ENCODE measurements at places on chromosomes 1 and 21. TPM values are rescaled to one million over a fixed set of nuclear protein-coding genes. Genes with fewer than 3 reads are reported as not detected.

Gene FAM78B
- total RNA-seq = 3.4 TPM

DNA sequence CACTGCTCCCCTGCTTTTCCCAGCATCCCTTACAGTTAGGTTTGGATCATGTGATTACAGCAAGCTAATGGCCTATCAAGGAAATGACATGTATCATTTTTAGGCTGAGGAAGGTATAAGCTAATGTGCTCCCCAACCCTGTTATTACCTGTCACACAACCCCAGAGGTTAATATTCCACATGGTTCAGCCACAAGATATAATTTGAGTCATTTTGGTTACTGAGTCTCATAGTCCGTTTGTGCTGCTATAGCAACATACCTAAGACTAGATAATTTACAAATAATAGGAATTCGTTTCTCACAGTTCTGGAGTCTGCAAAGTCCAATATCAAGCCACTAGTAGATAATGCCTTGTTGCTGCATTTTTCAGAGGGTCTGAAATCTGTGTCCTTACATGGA, 29.1 kb upstream of the SLC16A1 start:
- no peak for DNase-seq

- no peak for DNase-seq
Observed at GRCh38 chr1:239126884-239127283, 259.5 kb upstream of the CHRM3 start.

Gene CNKSR1
- total RNA-seq = 1.8 TPM

- no peak for DNase-seq
Observed at GRCh38 chr1:11629184-11630016, 24.8 kb downstream of the FBXO2 start.

Gene C1orf105
- 25.2 TPM for total RNA-seq

Gene NT5C1A
- total RNA-seq = 31.3 TPM

DNA sequence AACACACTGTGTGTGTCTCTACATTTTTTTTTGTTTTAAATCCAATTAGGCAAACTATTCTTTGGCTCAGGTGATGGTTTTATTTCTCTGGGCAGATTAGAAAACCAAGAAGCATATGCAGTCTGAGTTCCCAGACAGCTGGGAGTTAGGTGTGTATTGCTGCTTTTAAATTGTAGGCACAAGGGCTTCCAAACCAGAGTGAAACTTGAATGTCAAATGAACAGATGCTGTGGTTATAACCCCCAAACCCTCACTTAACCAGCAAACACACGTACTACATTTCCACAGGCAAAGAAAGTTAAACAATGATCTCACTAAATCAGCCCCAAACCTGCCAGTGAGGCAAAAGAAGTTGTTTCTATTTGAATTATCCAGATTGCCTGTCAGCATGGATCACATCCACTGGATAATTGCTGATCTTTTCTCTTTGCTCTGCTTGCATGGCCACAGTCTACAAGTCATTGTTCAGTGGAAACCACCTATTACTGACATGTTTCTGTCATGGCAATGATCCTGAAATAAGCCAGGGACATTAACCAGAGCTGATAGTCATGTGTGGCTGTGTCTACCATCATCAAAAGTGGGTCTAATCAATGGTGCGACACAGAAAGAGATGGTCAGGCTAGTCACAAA, 576.5 kb upstream of the PLXNA2 start:
- no peak for DNase-seq

Gene AHCYL1
- 38.4 TPM for total RNA-seq

Gene OR2T29
- total RNA-seq = not detected

- DNase-seq = no peak
Observed at GRCh38 chr1:113941245-113941559, 12.1 kb downstream of the HIPK1 start.

GRCh38 chr1:54095546-54096226, 42.3 kb downstream of the TCEANC2 start:
- DNase-seq = no peak

Gene SLC35F3
- total RNA-seq = not detected

DNA sequence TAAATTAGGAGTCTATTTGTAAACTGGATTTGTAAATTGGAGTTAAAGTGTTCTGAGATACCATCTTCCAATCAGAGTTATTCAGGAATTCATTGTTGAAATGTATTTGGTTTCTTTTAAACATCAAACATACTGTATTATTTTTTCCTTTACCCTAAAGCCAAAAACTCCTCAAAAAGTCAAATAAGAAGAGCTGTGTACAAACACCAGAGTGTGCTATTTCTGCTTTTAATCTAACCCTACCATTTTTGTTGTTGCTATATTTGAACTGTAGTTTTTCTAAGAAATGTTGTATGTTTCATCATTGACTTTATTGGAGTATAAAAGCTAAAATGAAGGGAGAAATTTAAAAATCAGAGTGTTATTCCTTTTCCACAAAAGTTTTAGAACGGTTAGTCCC, 35.8 kb downstream of the SLC30A7 start:
- no peak for DNase-seq

Gene TRIM46
- 0.16 TPM for total RNA-seq

DNA sequence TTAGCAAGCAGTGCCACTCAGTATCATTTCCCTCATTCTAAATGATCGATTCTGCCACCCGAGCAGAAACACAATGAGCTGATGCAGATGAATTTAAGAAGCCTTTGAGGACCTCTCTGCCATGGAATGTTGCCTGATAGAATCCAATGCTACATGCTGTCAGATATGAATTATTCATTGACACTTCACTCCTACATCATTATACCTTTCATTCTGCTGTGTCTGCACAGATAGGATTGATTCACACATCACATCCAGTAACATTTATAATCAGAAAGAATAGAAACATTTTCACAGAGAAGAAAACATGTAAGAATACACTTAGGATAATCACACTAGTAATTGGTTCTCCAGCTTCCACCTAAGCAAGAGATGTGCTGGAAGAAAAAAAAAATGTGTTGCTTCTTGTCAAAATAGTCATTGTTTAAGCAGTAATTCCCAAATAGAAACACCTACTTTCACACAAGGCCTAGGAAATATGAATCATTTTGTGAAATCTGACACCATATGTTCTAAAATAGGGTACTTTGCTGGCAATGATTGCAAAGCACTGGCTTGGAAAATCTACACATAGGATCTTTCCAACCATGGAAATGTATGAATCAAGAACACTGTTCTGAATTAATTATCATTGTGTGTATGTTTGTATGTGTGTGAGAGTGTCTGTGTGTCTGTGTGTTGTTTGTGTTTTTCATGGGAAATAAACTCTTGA, 110.1 kb downstream of the GRIK1 start:
- DNase-seq = no peak

- DNase-seq = no peak
Observed at GRCh38 chr1:232382671-232383070, 247.3 kb downstream of the SIPA1L2 start.

Gene SLC25A33
- total RNA-seq = 5.7 TPM

DNA sequence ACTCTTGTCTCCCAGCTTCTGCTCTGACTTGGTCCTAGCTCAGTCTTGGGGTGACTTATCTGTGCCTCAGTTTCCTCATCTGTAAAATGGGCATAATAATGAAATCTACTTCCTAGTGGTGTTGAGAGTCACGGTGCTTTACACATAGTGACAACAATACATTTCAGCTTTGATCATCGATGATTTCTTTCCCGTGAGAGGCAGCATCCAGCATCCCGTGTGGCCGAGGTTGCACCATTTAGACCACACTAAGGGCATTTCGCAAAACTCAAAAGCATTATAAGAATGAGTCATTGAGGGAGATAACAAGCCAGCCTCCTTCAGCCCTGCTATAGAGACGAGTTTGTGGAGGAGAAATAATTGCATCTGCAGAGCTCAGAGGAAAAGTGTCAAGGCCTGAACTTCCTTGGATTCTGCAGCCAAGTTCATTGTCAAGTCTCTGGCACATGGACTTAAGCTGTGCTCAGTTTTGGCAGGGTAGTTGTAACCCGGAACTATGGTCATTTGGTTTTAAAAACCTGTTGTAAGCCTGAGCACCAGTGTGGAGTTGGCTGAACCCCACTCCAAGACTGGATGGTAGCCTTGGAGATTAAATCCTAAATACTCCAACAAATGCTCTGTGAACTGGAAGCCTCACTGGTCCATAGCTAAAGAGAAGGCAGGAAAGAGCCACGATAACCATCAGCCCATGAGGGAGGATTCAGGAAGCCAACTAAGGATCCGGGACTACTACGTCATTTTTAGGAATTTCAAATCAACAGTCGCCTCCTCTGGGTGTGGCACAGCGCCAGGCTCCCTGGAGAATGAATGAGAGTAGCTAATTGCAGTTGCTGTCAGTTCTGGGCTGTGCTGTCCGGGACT, 64.2 kb downstream of the TCP10L start:
- peak; percentile 94 for DNase-seq

- no peak for DNase-seq
Observed at GRCh38 chr1:235253219-235253962, 74.6 kb downstream of the ARID4B start.

DNA sequence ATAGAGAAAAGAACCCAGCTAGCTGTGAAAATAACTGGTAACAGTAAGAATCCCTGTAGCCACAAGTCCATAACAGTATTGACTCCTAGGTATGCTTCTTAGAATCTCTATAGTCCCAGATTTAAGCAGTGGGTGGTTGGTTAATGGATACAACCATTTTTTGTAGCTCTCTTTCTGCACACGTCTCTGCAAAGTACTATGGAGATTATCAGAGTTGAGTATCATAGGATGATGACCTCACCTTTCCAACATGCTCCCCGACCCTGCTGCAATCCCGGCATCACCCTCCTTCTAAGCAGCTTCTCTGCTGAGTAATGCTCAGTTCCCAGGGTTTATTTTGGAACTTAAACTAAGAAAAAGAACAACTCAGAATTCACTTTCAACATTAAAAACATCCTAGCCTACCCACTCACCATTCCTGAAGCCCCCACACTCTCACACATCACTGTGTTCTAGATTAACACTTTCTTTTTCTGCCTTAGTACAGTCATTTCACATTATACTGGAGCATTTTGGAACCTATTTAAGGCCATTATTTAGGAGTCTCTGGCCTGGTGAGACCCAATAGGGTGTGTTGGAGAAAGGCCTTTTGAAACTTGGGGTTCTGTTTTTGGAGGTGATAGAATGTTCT, 2.7 kb downstream of the MLLT11 start:
- DNase-seq = no peak

Gene RGS13
- total RNA-seq = not detected

Gene FOXJ3
- total RNA-seq = 37.9 TPM

- no peak for DNase-seq
Observed at GRCh38 chr1:199954699-199955098, 72.8 kb upstream of the NR5A2 start.

DNA sequence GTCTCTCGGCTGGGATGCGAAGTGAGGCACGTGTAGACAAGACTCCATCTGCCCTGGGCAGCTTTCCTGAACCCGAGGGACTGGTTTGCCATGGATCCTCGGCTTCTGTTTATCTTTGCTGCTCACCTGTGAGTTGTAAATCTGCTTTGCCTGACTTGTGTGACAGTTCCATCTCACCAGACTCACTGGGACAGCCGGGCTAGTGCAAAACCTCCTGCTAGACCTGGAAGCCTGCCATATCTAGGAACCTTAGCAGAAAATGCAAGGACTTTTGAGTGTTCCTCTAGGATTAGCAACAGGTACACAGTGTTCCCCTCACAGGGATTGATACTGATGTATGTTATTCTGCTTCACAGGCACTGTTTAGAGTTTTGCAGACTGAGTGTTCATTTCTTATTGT, 218.6 kb downstream of the URB2 start:
- no peak for DNase-seq

Gene RGS1
- total RNA-seq = 0.32 TPM

- DNase-seq = no peak
Observed at GRCh38 chr1:2494323-2494693, 18.2 kb downstream of the PLCH2 start.

DNA sequence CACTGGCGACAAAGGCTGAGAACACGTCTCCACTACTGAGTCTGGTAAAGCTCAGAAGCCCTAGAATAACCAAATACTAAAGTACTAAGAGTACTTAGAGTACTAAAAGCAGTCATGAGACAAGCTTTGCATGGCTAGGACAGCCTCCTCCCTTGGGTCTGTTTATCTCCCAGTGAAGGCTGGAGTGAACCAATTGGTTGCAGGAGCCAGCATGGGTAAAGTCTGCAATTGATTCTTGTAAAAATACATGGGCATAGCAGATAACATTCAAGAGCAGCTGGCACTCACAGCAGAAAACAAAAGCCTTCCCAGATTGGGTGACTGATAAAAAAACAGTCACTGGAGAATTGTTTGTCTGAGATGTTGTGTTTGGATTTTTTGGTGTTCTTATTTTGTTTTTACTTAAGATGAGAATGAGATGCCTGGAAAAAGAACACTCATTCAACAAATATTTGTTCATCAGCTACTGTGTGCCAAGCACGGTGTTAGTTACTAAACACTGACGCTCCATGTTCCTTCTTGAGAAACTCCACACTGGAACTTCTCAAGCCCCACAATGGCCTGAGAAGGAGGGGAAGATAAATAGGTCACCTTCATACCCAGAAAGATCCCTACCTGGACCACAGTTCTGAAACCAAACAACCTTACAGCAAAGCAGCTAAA, 3.7 kb downstream of the IRF6 start:
- no peak for DNase-seq

DNA sequence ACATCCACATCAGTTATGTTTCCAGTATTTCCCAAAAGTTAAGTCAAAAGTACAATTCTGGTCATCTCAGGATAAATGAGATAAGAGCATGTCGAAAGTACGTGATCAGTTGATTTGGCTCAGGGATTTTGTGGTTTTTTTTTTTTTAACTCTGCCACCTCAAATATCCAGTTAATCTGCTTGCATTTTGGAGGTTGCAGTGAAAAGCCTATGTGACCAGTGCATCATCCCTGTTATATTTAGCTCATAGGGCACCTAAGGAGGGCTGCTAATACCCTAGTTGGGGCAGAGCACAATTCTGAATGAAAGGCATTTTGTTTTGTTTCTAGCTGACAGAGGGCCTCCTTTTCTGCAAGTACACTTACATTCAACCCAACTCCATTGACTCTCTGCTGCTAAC, 31.7 kb upstream of the RGS16 start:
- no peak for DNase-seq

- DNase-seq = no peak
Observed at GRCh38 chr1:1591452-1591851, 8.5 kb downstream of the FNDC10 start.

DNA sequence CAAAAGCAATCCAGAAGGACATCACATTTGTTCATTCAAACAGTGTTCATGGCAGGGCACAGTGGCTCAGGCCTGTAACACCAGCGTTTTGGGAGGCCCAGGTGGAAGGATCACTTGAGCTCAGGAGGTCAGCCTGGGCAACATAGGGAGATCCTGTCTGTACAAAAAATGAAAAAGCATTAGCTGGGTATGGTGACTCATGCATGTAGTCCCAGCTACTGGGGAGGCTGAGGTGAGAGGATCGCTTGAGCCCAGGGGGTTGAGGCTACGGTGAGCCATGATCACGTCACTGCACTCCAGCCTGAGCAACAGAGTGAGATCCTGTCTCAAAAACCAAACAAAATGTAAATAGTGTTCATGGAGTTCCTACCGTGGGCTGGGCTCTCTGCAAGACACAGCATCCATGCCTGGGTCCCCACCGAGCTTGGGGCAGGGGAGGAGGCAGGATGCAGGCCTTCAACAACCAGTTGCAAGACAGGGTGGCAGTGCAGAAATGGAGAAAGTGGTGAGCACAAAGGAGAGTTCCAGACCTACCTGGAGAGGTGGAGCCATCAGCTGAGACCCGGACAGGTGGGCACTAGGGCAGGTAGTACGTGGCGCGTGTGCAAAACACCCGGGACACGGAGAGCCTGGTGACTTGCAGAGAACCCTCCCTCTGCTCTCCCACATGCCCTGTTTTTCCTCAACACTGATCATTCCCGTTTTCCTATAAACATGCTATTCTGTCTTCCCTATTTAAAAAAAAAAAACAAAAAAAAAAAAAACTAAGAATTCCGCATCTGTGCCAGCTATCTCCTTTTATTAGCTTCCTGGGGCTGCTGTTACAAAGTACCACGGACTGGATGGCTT, 138.9 kb downstream of the TOMM20 start:
- DNase-seq = no peak

GRCh38 chr1:15788624-15789301, 18.7 kb downstream of the UQCRHL start:
- DNase-seq = no peak

Measured in Right ventricle myocardium inferior (tissue), 1 donor.